ENCODE measurements at places on chromosomes 1 and 21. TPM values are rescaled to one million over a fixed set of nuclear protein-coding genes. Genes with fewer than 3 reads are reported as not detected.

- DNase-seq, result no peak
Measured at GRCh38 chr21:40379881-40380810, 466.8 kb downstream of the DSCAM start.

DNA sequence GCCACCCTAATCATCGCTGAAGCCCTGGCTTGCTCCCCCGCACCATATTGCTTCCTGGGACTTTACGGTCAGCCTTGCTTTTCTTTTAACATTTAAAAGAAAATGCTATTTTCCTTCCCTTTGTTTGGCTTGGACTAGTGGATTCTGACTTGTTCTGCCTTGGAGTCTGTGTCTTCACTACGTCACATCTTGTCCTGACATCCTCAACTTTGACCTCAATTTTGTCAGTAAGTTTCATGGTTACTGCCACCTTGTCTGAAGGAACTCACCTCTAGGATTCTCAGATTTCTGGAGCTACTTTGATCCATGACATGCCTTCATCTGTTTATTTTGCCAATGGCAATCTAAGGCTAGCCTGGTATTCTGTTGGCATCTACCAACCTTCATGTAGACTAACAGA, 4.3 kb downstream of the RNASEL start:
- no peak for DNase-seq

DNA sequence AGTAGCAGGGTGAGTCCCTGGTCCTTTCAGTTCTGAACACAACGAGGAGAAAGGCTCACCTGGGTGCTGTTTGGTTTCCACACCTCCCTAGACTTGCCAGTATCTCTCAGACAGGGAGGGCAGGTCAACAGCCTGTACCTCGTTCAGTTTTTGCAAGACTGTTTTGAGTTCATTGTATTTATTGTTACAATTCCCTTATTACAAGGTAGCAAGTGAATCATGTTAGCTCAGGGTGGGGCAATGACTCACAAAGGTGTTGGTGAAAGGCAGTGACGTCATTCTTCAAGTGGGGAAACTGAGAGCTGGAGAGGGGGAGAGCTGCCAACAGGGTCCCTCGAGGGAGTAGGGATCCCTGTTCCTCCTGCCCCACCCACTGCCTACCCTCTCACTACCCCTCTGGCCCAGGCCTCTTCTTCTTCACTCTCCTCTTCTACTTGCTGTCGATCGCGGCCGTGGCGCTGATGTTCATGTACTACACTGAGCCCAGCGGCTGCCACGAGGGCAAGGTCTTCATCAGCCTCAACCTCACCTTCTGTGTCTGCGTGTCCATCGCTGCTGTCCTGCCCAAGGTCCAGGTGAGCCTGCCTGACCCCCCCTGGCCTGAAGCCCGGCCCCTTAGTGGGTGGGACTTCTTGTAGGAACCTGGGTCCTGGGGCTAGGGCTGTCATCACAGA, 13.4 kb downstream of the SERINC2 start:
- DNase-seq, result no peak

DNA sequence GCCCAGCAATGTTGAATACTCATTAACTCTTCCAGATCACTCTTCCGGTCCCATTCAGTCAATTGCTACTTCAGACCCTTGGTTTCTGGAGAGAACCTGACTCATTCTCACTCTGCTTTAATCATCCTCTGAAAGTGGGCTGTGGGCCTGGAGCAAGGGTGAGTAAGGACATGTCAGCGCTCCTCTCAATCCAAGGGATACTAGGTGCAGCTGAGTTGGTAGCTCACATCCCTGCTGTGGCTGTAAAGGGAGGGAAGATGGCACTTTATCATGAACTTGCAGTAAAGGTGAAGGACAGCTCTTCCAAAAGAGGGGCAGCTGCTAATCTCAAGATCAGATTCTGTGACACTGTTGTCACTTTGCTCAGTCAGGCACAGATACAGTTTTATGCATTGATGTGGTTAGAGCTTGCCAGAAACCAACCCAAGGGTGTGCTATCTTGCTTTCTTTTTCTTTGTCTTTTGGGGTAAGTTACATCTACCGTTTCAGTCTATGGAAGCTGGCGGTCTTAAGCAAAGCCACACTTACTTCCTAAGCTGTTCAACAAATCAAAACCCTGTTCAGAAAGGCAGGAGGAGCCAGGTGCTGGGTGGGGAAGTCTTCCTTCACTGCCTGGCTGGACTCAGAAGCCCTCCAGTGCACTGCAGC, 26.5 kb upstream of the NTPCR start:
- no peak for DNase-seq

GRCh38 chr1:117512728-117513321, 93.0 kb upstream of the TENT5C start:
- no peak for DNase-seq

GRCh38 chr1:82858031-82858430, 1057.3 kb downstream of the ADGRL2 start:
- no peak for DNase-seq

GRCh38 chr1:200805719-200806118, 67.0 kb downstream of the CAMSAP2 start:
- no peak for DNase-seq

DNA sequence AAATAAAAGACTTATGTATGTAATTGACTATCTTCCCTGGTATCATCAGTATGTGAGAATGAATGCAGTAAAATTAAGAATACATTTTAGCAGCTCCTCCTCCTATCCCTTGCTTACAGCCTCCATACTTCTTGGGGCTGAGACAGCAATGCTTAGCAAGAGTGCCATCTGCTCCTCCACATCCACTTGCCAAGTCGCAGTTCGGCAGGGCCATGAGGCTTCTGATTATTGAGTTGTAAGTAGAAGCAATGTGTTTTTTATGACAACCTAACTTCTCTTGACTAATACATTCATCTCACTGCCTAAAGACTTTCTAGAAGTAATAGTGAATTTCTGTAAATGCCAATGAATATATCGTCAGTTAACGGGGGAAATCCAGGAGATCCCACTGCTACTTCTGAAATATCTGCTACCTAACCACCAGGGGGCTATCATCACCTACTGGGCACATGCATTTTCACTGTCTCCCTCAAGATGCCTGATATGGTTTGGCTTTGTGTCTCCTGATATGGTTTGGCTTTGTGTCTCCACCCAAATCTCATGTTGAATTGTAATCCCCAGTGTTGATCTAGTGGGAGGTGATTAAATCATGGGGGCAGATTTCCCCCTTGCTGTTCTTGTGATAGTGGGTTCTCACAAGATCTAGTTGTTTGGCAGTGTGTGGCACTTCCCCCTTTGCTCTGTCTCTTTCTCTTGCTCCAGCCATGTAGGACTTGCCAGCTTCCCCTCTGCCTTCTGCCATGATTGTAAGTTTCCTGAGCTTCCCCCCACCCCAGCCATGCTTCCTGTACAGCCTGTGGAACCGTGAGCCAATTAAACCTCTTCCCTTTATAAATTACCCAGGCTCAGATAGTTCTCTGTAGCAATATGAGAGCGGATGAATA, 59.6 kb downstream of the EXTL2 start:
- no peak for DNase-seq

Gene CALML6
- 2.1 TPM for total RNA-seq

Gene OR2L2
- total RNA-seq, result 0.10 TPM

Gene CATSPERE
- 1.2 TPM for total RNA-seq

DNA sequence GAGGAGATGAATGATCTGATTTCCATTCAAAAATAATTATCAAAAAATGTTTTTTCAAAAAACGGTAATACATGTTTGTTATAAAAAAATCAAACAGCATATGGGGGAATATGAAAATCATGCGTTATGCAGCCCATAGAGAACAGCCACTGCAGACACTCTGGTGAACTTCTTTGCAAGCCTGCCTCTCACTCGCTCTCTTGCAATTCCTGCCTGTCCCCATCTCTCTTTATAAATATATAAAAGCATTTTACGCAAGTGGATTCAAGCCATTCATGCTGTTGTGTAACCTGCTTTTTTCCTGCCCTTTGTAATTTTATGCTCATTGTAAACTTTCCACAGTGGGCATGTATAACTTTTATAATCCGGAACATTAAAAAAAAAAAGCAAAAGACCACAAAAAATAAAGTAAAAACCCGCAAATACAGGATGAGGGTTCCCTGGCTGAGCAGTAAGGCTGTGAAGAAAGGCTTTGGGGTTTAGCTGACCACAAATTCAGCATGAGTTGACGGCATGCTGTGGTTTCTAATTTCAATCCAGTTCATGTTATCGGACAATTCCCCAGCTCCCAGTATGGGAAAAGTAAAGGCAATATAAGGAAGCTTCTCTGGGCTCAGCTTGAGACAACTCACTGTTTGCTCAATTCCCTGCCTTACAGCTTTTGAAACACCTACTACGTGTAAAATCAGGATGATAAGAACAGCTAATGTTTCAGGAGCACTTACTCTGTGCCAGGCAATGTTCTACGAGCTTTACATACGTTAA, 52.8 kb upstream of the ZBTB40 start:
- no peak for DNase-seq

Gene FCRL6
- total RNA-seq, result not detected

DNA sequence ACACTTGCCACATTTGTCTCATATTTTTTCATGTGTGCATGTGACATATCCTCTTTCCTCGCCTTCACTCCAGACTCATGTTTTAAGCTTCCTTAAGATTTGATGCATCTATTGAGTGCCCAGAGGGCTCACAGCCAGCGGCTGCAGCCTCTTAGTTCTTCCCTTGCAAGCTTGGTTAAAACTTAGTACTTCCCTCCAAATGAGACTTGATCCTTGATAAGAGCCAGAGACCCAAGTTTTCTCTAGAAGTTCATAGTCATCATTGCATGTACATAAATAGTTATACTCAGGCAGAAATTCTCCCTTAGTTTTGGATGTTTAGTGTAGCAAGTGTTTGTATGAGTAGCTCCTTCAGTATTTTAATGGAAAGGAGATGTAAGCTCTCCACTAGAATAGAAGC, 337.6 kb upstream of the B3GALT2 start:
- DNase-seq, result no peak

DNA sequence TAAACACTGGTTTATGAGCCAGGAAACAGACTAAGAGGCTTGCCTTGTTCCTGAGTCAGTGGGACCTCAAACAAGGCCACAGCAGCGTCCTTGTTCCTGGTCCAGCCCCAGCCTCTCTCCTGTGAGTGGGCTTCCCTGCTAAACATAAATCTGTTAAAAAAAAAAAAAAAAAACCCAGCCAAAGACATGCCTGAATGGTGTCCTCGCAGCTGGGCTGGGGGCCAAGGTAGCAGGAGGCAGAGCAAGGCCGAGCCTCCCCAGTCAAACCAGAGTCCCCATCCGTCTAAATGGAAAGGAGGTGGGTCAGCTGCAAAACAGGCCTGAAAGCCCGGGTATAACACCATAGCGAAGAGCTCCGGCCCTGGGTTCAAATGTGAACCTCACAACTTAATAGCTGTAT, 18.1 kb upstream of the IFFO2 start:
- DNase-seq, result no peak

Gene FAM110D
- 0.23 TPM for total RNA-seq

Gene CD1D
- total RNA-seq, result not detected

GRCh38 chr1:76585980-76586674, 281.2 kb upstream of the ST6GALNAC5 start:
- no peak for DNase-seq

- DNase-seq, result no peak
Measured at GRCh38 chr1:222461941-222462340, 86.0 kb downstream of the HHIPL2 start.

DNA sequence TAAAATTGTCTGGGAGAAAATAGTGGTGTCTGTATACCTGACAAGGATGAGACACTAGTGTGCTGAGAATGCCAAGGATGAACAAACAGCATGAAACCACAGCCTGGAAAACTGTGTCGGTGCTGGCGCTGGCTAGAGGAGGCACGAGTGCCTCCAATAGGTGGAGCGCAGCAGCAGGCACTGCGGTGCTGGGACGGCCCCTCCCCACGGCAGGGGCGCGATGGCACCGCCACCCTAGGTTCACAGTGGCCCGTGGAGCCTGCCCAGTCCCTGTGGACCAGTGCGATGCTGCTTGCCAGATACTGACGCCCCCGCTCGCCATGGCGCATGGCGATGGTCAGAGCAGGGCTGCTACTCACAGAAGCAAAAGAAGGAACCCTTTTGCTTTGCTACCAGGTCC, 6.8 kb downstream of the CFAP410 start:
- no peak for DNase-seq

DNA sequence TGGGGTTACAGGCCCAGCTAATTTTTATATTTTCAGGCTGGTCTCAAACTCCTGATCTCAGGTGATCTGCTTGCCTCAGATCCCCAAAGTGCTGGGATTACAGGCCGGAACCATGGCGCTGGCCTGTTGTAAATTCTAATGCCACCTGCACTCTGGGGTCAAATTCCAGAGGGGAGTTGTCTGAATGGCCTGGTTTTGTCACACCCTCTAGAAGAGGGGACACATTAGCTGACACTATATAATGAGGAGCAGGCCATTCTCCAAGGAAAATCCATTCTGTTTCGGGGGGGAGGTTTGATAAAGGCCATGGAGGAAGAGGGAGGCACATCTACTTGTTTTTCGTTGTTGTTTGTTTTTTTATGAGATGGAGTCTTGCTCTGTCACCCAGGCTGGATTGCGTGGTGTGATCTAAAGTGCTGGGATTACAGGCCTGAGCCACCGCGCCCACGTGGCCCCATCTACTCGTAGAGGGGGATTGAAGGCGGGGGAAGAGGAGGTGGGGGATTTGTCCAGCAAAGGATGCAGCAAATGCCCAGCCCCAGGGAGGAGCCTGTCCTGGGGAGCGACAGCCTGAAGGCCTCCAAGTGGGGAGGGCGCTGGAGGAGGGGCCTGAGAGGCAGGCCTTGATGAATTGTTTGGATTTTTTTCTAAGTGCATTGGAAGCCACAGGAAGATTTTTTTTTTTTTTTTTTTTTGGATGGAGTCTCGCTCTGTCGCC, 78.4 kb upstream of the SLC45A1 start:
- peak; percentile 34 for DNase-seq

Gene C1orf94
- not detected for total RNA-seq

Gene TMIGD3
- total RNA-seq, result not detected

DNA sequence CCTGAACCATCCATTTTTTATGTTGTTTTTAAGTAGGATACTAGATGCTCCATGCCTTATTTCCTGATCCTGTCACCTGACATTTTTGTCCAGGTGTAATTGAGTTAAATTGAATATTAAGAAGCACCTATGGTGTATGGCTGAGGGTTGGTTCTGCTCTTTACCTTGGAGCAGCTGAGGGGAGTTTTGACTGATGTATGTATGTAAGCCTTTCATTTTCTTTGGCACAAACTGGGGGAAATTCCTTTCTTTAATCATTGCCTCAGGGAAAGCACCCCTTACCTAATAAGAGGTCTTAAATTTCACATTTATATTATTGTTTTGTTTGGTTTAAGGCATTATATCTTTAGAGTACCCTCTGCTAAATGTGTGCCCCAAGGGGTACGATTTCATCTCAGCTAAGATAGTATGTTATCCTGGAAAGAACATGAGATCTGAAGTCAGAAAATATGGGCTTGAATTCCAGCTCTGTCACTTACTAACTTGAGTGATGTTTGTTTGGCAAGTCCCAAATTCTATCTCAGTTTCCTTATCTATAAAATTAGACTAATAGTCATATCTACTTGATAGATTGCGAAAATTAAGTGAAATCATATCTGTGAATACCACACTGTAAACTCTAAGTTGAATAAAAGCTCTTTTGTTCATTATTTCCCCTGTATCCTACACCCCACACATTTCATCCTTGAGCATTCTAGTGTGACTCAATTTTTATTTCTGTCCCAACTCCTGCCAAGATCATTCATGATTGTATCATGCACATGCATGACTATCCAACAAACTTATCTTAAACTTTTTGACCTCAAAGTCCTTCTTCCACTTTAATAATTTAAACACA, 57.7 kb upstream of the NUF2 start:
- DNase-seq, result no peak

Gene PWP2
- total RNA-seq, result 22.6 TPM
